ENCODE measurements at places on chromosomes 7 and 10.

- no peak for DNase-seq
These were observed 24.7 kb upstream of the PIK3CG start for GRCh38 chr7:106840342-106840741.

GRCh38 chr7:72058579-72058978, 353.6 kb downstream of the CALN1 start:
- no peak for DNase-seq

- DNase-seq: no peak
These were observed 16.5 kb downstream of the GATA3 start for GRCh38 chr10:8071006-8071405.

- no peak for DNase-seq
These were observed 3.4 kb upstream of the ACTR3B start for GRCh38 chr7:152756116-152756515.

- no peak for DNase-seq
These were observed 234.0 kb upstream of the PITRM1 start for GRCh38 chr10:3406556-3406955.

DNA sequence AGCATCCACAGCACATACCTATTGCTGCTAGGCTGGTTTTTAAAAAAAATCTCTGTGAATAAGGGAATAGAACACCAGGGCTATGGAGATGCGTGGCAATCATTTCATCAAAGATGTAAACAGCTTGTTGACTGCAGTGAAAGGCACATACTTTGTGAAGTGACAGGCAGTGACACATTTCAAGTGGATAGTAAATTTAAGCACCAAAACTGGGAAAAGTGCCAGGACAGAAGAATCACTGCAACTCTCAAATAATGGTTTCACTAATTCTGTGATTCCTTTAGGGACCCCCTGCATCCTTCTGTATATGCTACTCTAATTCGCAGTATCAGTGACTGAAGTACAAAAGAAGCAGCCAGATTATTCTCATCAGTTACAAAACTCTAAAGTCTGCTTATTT, 145.2 kb upstream of the KLF14 start:
- no peak for DNase-seq

DNA sequence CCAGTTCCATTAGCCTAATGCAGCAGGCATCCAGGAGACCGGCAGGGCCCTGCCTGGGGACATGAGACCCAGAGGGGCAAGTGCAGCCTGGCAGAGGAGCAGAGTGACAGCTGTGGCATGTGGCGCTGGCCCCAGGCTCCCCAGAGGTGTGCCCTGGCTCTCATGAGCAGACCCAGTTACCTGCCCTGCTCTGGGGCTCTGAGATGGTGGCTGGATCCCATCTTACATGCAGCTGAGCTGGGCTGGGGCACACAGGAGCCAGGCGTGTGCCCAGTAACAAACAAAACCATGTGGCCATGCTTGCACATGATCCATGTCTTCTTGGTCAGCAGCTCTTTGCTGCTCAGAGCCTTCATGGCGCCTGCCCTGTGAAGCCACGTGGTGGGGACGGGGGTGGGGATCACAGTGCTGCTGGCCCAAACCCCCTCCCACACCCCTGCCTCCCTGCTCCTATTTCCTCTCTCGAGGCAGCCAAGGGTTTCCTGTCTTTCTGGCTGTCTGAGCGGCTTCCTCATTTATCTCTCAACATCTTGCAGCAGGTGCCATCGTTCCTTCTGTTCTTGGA, 40.3 kb upstream of the GTF2I start:
- DNase-seq: peak; percentile 26

GRCh38 chr10:48607356-48608278, 2.7 kb upstream of the ARHGAP22 start:
- DNase-seq: no peak

GRCh38 chr7:21944616-21945453, 864 bp downstream of the CDCA7L start:
- peak; percentile 63 for DNase-seq

- peak; percentile 72 for DNase-seq
These were observed at the start of gene COPG2 for GRCh38 chr7:130668258-130669084. Gene COPG2 (minus strand): TSS chr7:130668748. CDS start chr7:130668668, 80 bp downstream.

DNA sequence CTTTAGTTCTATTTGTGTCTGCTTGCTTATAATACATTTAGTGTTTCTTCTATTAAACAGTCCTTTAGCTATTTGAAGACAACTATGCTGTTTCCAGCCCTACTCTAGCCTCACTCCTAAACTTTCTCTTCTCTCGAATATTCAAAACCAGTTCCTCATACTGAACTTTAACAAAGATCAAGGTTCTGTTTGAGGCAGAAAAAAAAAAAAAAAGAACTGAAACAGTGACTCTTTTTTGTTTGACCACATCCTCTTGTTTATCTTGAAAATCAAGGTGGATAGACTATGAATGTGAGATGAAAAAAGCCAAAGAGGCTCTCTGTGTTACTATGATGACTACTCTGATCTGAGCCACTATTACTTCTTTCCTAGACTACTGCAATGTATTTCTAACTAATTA, 154.3 kb downstream of the ZNF365 start:
- no peak for DNase-seq

- no peak for DNase-seq
These were observed 18.0 kb downstream of the GSDME start for GRCh38 chr7:24739306-24739705.

- peak; percentile 12 for DNase-seq
These were observed 911 bp upstream of the HNRNPH3 start for GRCh38 chr10:68330852-68331454.

- DNase-seq: no peak
These were observed 69.4 kb downstream of the ARMH3 start for GRCh38 chr10:101986624-101986971.

- no peak for DNase-seq
These were observed 247.1 kb downstream of the KCNMA1 start for GRCh38 chr10:77390481-77390891.

- DNase-seq: no peak
These were observed 84.8 kb upstream of the NRP1 start for GRCh38 chr10:33419311-33419710.

- no peak for DNase-seq
These were observed 109.9 kb downstream of the HERPUD2 start for GRCh38 chr7:35584990-35585389.
